Kidney tubule cell (primary cell): ENCODE measurements at places on chromosomes 3 and 15.

GRCh38 chr3:139521816-139522215 lies 17.7 kb downstream of the RBP1 start:
- no peak for DNase-seq

- DNase-seq, result no peak
Observed at GRCh38 chr3:21154911-21155310, 596.1 kb downstream of the ZNF385D start.

- peak; percentile 70 for DNase-seq
Observed at GRCh38 chr3:194075802-194076460, 60.0 kb upstream of the HES1 start.

DNA sequence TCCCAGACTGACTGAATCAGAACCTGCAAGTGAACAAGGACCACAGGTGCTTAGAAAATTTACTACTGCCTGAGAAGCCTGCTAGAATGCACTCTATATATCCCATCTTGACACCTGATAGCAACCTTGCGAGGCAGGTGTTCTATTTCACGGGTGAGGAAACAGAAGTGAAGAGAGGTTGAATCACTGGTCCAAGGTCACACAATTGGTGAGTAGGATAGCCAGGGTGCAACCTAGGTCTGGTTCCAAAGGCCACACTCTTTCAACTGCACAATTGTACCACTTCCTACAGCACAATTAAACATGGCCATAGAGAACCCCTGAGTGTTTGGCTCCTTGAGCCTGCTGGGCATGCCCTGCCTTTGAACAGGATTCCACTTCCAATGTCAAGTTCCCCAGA lies 87.0 kb downstream of the RAB11A start:
- DNase-seq, result no peak

- DNase-seq, result no peak
Observed at GRCh38 chr3:120477781-120478180, 27.0 kb upstream of the FSTL1 start.

DNA sequence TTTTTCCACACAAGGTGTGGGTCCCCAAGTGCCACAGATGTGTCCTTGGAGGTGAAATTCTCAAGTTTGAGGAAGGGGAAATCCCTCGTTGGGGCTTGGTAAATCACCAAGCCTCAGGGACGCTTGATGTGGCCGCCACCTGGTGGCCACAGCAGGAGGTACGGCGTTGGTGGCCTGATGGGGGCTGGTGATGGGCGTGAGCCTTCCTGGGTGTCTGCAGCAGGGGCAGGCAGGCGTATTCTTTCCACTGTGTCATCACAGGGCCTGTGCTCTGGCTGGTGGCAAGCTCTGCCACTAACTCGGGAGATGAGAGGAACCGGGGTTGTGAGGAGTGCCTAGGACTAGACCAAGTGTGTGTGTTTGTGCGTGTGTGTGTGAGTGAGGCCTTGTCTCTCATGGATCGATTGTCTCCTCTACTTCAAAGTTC lies 4.2 kb downstream of the ACOX2 start:
- peak; percentile 81 for DNase-seq

DNA sequence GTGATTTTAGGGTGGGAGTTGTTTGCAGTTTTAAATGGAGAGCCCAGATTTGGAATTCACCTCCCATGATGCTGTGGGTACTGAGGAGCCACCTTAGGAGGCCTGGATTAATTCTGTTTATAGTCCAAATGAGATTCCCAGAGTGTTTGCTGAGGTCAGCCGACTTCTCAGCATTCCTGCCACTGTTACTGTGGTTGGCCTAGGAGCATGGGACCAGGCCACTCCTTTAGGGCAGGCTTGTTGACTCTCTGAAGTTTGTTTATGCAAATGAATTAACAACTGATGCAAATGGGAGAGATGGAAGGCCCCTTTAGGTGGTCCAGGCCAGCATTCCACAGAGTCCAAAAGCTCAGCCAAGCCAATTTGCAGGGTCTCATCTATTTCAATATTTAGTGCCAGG lies 46.1 kb downstream of the CACNA2D3 start:
- DNase-seq, result no peak

GRCh38 chr3:158918008-158918407 lies 116.2 kb downstream of the MFSD1 start:
- DNase-seq, result peak; percentile 95

- no peak for DNase-seq
Observed at GRCh38 chr15:94001255-94001801, 230.0 kb upstream of the MCTP2 start.

DNA sequence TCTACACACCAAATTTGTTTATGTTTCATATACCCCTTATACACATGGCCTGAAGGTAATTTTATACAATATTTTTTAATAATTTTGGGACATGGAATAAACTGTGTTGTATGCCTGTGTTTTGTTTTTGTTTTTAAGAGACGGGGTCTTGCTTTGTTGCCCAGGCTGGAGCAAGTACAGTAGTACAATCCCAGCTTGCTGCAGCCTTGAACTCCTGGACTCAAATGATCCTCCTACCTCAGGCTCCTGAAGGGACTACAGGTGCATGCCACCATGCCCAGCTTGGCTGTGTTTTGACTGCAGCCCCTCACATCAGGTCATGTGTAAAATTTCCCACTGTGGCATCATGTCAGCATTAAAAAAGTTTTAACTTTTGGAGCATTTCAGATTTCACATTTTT lies 18.6 kb downstream of the SETD2 start:
- no peak for DNase-seq

DNA sequence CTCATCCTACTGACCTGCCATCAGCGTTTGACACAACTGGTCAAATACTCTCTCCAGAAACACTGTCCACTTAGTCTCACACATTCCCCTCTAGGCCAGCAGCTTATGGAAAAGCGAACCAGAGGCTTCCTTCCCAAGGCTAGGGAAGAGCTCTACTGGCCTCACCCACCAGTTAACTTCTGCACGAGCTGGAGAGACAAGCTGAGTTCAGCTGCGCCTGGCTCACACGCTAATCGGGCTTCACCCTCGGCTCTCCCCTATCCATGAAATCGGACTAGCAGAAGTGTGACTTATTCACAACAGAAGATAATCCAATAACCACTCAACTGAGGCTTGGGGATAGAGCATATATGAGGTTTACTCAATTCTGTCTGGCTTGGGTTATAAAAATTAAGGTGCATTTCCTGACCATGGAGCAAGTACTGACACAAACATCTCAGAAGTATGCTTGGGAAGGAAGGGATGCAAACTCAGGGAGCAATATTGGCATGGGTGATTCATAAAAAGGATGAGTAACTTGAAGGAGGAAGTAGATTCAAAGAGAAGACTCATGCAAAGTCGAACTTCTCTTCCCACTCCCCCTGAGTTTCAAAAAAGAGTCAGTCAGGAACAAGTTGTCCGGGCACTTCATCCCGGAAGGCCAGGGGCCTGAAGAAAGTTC lies 73.1 kb downstream of the XXYLT1 start:
- peak; percentile 91 for DNase-seq

DNA sequence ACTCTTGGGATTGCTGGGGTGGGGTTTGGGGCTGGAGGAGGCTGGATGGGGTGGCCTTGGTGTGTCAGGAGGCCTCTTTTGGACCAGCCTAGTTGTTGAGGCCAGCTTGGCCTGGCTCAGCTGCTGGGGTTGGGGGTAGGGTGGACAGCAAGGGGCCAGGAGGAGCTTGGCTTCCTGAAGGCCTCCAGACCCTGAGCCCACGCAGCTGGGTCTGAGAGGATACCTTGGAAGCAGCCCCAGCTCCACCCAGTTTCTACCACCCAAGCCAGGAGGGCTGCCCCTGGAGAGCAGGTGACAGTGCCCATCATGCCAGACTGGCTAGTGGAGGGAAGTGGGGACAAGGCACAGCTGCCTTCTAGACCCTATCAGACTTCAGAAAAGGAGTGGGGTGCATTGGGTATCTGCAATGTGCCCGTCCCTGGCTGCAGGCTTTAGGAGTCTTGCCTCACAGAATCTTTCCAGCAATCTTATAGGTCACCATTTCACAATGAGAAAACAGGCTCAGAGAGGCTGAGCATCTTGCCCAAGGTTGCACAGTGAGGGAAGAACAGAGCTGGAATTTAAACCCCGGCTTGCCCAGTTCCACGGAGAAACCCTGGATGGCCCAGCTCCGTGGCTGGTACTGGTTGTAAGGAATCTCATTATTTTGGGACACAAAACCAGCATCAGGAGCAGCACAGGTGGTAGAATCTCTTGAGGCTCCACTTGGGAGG lies 83.0 kb downstream of the LINGO1 start:
- no peak for DNase-seq

- no peak for DNase-seq
Observed at GRCh38 chr3:32437896-32438295, 46.2 kb downstream of the CMTM7 start.

DNA sequence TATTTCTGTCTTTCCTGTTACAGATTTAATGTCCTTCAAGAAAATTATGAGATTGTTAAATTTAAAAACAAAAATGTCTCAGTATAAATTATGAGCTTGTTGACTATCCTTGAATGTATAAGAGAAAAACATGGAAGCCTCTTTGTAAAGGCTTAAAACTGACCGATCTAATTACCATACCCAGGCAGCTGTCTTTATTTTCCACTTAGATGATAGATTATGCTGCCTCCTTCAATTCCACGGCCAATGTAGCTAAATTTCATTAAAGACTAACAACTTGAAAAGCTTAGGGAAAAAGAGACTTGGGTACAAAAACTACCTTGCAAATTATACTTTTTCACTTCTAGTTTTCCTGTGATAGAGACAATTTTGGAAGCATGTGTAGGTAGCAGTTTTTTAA lies 88.3 kb downstream of the ATP10A start:
- no peak for DNase-seq

GRCh38 chr15:101267320-101268104 lies 9.8 kb downstream of the SELENOS start:
- DNase-seq, result no peak

- DNase-seq, result no peak
Observed at GRCh38 chr3:118075873-118076272, 958.8 kb downstream of the IGSF11 start.

DNA sequence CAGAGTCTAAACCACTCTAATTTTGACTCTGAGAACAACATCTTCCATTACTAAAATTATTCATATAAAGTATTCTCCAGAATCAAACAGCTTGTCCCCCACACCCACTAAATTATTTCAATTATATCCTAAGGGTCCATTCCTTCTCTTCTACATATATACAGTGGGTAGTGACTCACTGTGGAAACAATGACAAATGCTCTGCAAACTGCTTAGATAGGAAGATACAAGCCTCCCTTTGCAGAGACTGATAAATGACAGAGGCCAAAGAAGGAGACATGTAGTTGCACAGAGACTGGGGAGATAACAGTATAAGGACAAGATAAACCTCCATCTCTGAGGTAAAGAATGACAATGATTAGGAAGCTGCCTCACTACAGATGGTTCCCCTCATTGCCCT lies 1087.4 kb downstream of the AGBL1 start:
- DNase-seq, result no peak

GRCh38 chr3:141528800-141529199 lies 42.0 kb downstream of the RASA2 start:
- no peak for DNase-seq

DNA sequence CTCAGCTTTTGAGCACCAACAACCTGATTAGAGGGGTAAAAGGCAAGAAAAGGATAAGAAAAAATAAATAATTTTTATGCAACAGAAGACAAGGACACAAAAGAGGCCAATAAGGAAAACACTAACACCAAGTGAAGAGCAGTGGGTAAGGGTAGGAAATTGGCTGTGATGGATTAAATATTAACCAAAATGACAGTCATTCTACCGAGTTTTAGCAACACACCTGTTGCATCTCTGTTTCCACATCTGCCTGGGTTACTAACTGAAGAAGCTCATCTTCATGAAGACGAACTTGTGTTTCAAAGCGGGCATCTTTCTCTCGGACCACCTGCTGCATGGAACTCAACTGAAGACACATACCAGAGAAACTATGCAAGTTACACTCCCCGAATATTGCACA lies 30.1 kb downstream of the GOLGB1 start:
- DNase-seq, result peak; percentile 7

GRCh38 chr3:191987831-191988350 lies 526.9 kb downstream of the PYDC2 start:
- DNase-seq, result no peak

DNA sequence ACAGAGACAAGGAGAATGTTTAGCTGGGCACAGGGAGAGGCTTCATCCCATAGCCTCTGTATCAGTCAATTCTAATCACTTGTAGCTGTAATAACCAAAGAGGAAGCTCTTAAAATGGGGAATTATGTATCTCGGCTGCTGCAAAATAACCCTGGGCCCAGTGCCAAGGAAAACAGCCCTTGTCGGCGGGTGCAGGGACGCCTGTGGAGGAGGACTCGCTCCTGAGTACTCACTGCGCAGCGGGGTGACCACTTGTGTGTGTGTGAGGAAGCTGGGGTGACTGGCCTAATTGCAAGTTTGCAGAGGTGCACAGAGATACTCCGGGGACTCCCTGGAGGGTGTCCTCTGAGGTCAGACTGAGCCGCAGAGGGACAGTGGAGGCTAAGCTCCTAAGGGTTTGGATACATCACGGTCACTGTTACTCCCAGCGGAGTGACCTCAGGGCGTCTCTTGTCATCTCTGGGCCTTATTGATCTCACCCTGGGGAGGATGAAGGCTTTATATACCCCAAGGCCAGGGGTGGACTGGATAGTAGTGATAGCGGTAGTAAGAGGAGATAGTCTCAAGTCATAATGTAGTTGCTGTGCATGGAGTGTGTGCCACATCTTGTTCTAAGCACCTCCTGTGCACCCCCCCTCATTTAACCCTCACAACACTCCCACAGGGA lies 37.2 kb downstream of the SLC6A6 start:
- no peak for DNase-seq

- DNase-seq, result no peak
Observed at GRCh38 chr15:69513450-69513960, 60.9 kb downstream of the RPLP1 start.

- DNase-seq, result peak; percentile 10
Observed at GRCh38 chr15:49876401-49877038, 242.5 kb downstream of the ATP8B4 start.

DNA sequence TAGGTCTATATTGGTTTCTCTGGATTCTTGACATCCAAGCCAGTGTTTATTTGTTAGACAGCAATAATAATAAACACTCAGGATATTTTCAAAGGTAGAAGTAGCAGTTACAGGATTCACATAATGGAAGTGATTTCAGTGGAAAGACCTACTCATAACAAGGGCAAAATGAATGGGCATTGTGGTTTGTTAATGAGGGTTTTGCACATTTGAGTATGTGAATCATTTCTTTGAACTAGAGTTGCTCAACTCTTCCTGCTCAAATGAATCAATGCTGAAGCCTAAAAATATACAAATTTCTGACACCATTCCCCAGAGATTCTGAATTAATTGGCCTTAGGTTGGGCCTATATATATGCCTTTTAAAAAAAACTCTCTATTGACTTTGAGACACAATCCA lies 4.1 kb upstream of the COL6A5 start:
- DNase-seq, result peak; percentile 3

GRCh38 chr3:94024385-94024784 lies 4.0 kb downstream of the STX19 start:
- DNase-seq, result no peak

- no peak for DNase-seq
Observed at GRCh38 chr15:94265982-94266381, 34.6 kb downstream of the MCTP2 start.

GRCh38 chr3:46557814-46558183 lies 8.3 kb downstream of the LRRC2 start:
- no peak for DNase-seq

- no peak for DNase-seq
Observed at GRCh38 chr15:23828786-23829185, 141.7 kb upstream of the NDN start.
